Stimulated activated CD8-positive, alpha-beta memory T cell treated with anti-CD3 and anti-CD28 coated beads, Interleukin-12 subunit alpha, Interleukin-12 subunit beta, amount 100 ng/mL, for 4 hours (primary cell): ENCODE measurements at places on chromosomes 7 and 10.

- DNase-seq = no peak
These were observed 50.8 kb downstream of the RHOBTB1 start for GRCh38 chr10:60893231-60893630.

DNA sequence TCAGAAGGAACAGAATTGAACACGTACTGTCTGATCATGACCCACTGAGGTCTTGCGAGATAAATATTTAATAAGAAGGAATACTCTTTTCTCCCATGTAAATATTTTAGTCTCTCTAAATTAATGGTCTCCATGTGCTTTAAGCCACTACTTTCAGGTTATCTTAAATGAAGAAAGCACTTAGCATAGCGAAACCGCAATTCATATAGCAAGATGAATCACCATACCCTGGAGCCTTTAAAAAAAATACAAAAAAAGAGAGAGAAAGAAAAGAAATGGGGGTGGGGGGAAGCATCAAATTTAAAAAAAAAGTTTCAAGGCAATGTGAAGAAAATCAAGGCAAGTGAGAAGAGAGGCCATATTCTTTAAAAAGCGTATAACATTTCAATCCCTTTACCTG lies 82.5 kb downstream of the CTTNBP2 start:
- no peak for DNase-seq

DNA sequence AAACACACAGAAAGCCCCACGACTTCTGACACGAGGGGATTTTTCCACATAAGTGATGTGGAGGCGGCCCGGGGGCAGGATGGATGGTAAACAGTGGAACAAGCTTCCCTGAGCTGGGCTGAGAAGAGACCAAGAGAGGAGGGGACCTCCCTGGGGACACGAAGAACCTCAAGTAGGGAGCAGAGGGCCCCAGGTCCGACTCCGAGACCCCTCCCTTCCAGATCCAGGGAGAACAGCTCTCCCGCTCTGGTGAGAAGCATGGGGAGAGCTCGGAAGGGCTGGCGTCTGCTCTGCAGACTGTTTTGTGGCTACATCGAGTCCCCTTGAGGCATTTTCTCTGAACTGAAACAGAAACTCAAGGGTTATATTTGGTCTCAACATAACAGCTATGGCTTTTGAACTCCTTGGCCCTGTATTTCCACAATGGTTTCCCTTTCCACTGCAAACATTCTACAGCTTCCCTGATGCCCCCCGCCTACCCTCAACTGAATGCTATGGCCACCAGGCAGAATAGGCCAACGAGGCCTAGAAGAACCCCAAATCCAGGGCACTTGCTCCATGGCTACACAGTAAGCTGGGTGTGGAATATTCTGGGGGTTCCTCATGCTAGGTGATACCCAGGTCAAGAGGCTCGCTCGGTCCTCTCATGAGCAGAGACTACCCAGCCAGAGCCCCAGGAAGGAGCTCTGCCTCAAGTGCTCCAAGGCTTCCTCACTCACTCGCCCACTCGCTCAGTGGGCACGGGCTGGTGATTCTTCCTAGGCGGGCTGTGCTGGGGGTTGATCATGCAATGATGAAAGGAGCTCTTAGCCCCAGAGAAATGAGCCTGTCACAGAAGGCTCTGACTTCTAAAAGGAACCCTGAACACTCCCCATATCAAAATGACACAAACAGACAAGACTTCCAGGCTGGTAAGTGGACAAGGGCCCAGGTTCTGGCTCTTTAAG lies 47.5 kb downstream of the FAM53B start:
- no peak for DNase-seq

- DNase-seq = no peak
These were observed 2.0 kb downstream of the YWHAG start for GRCh38 chr7:76356823-76357222.

DNA sequence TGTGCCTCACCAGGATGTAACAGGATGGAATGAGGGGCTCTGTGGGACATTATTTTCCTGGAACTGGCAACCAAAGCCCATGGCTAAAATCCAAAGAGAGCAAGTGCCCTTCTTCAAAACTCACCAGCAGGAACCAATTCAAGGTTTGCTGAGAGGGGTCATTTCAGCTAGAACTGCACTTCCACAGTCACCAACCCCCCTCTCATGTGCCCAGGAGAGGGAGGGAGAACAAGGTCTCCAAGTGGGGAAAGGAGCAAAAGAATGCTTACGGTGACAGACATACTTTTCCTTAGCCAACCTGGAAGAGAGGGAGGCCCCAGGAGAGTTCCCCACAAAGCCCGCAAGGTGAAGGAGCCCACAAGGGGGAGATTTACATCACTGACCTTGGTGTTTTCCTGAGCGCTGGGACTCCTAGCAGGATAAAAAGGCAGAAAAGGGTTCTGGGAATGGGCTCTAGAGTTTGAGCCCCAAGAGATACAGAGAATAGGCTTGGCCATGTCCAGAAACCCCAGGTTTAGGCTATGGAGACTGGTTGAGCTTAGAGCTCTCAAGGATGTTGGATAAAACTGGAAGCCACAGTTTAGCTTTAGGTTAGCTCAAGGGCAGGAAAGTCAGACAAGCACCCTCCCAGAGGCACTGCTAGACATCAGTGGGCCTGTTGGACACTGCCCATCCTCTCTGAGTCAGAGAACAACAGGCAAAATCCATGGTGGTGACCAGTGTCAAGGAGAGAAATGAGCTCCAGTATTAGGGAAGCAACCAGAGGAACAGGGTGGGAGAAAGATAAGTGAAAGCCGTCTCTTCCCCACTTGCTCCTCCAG lies 63.9 kb upstream of the GHITM start:
- no peak for DNase-seq
